ENCODE measurements at places on chromosomes 2 and 18.

- no peak for DNase-seq
Observed at GRCh38 chr2:175630280-175631244, 371.5 kb downstream of the LNPK start.

GRCh38 chr2:44237221-44237620, 38.1 kb upstream of the SLC3A1 start:
- DNase-seq: no peak

- no peak for DNase-seq
Observed at GRCh38 chr2:29463181-29463900, 348.1 kb downstream of the CLIP4 start.

GRCh38 chr2:46645681-46646162, 166.4 kb downstream of the TMEM247 start:
- no peak for DNase-seq

GRCh38 chr2:191014653-191015020, 666 bp upstream of the STAT1 start:
- DNase-seq: no peak

- DNase-seq: no peak
Observed at GRCh38 chr2:222862106-222862908, 1.5 kb downstream of the ACSL3 start.

- no peak for DNase-seq
Observed at GRCh38 chr2:174192664-174193063, 55.7 kb downstream of the OLA1 start.

- DNase-seq: no peak
Observed at GRCh38 chr2:101064505-101064867, 62.4 kb downstream of the RPL31 start.

- DNase-seq: no peak
Observed at GRCh38 chr2:84477886-84478285, 18.8 kb upstream of the SUCLG1 start.

Data from dorsolateral prefrontal cortex (tissue), 122 donors.